ENCODE measurements at places on chromosomes 1 and 21.

DNA sequence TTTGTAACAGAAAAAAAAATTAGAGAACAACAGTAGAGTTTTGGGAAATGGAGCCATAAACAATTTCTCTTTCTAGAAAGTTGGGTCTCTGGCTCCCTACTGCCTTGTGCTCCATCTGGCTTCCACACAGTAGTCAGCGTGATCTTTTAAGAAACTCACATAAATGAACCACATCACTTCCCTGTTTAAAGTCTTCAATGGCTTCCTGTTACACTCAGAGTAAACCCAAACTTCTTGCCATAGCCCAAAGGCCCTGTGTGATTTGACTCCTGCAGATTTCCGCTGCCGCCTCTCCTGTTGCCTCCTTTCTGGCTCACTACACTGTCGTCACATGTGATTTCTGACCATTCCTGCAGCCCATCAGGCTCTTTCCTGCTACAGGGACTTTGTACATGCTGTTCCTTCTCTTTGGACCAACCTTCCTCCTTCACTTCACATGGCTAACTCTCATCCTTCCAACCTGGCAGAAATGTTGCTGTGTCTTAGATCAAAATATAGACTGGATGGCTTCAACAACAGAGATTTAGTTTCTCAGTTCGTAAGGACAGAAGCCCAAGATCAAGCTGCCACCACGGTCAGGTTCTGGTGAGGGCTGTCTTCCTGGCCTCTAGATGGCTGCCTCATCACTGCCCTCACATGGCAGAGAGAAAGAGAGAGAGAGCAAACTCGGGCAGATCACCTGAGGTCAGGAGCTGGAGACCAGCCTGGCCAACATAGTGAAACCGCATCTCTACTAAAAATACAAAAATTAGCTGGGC lies 34.0 kb downstream of the OPRD1 start:
- DNase-seq: peak; percentile 54

DNA sequence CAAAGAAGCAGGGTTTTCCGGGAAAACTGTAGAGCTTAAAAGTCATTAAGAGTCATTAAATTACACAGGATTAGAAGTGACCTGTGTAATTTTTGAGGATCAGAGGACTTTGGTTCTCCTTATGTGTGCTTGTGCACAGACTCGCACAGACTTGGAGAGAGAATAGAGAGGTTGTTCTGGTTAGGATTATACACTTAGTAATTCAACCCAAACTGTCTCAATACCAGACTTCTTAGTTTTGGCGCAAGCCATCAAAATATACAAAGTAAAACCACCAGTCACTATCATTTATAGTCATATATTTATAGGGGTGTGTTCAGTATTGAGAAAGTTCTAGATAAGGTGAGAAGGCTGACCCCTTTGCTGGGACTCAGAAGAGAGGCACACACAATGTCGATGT lies 112.3 kb downstream of the HLX start:
- DNase-seq: no peak

- DNase-seq: no peak
These were observed 7.2 kb downstream of the AGMAT start for GRCh38 chr1:15577691-15578090.

DNA sequence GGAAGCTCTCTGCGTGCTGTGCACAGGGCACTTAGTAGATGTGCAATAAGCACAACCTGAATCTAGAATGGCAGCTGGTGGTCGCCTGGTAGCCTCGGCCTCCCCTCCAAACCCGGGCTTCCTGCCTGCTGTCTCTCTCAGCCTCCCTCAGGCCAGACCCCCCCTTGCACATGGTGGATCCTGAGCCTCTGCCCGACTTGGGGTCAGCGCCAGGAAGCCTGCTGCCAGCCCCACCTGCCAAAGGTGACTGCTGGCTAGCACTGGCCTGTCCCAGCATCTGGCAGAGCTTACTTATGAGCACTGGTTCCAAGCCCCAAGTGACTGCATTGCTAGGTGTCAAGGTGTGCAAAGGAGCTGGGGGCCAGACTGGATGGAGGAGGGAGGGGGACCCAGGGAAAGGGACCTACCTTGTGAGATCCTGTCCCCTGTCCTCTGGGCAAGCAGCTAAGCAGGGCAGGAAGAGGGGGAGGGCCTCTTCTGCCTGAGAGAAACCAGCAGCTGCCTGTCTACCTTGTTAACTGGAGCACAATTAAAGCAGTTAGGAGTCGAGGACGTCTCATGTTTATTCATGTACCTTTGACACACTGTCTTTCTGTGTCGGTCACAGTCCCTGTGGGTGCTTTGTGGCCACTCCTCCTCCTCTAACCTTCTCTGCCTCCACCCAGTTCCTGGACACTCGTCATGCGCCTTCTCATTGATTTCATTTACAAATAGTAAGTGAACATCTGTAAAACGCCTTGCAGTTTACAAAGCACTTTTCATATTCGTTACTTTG lies 100.9 kb downstream of the DDX20 start:
- no peak for DNase-seq

DNA sequence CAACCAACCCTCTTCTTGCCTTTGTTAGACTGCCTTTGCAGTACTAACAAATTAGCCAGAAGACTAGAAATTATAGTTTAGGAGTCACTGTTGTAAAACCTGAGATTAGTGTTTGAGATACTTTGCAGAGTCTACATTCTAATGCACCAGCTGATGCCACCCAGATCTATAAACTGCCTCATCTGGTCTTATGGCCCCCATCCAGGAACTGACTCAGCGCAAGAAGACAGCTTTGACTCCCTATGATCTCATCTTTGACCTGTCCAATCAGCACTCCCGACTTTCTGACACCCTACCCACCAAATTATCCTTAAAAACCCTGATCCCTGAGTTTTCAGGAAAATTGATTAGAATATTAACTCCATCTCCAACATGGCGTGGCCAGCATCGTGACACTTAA lies 334.6 kb downstream of the RGS7 start:
- no peak for DNase-seq

GRCh38 chr1:43129426-43129825 lies 42.7 kb downstream of the EBNA1BP2 start:
- no peak for DNase-seq

DNA sequence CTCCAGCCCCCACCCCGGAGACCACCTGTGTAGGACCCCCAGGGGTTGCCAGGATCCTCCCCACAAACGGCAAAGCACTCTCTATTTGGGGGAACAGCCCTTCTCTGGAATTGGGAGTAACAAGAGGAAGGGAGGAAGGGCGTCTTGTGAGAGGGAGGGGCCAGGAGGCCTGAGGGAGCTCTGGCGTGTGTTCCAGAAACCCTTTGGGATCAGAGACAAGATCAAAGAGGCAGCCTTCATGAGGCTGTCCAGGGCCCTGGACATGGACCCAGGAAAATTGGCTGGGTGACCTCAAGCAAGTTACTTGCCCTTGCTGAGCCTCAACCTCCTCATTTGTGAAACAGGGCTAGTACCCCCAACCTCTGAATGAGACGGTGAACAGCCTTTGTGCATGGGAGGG lies 18.1 kb upstream of the ECE1 start:
- DNase-seq: no peak

DNA sequence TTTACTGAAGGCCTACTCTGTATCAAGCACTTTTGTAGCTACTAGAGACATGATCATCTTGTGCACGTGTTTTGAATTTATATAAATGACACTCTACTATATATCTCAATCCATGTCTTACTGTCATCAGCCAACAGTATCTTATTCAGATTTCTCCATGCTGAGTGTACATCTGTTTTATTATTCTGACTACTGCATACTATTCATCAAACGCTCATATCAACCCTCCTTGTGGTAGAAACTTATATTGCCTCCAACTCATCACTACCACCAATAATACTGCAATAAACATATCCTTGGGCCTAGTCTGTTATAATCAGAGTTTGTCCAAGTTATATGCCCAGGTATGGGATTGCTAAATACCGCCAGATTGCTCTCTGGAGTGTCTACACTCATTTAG lies 81.6 kb upstream of the IRF2BP2 start:
- no peak for DNase-seq

DNA sequence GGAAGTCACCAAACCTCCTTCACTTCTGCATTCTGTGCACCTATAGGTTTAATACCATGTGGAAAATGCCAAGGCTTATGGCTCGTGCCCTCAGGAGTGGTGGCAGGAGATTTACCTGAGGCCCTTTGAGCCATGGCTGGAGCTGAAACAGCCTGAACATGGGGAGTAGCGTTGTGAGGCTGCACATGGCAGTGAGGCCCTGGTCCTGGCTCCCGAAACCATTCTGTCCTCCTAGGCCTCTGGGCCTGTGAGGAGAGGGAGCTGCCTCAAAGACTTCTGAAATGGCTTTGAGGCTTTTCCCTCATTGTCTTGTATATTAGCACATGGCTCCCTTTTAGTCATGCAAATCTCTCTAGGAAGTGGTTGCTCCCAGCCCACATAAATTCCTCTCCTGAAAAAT lies 20.6 kb downstream of the PTGFR start:
- no peak for DNase-seq

DNA sequence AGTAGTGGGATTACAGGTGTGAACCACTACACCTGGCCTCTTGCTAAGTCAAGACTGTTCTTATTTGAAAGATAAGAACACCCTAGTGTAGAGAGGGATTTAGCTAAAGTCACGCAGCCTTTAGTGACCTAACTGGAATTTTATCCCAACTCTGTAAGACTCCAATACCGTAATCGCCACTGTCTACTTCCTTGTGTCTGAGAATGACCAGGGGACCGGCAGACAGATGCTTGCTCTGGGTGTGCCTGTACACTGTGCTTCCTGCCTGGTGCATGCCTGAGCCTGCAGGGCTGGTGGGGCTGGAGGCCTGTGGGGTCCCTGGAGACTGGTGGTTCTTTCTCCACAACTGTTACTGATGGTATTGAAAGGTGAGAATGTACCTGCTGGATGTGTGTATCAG lies 15.3 kb downstream of the MFSD2A start:
- no peak for DNase-seq

GRCh38 chr1:115951560-115951959 lies 24.8 kb upstream of the SLC22A15 start:
- peak; percentile 53 for DNase-seq
